NCI-H1417 treated with DMSO at 0.1 percent for 48 hours (cell line): ENCODE measurements at places on chromosomes 1 and 21.

GRCh38 chr1:25813071-25813733 lies 6.6 kb upstream of the MTFR1L start:
- no peak for DNase-seq

- DNase-seq, result no peak
These were observed 5.3 kb upstream of the KIF17 start for GRCh38 chr1:20723159-20723536.

- no peak for DNase-seq
These were observed 5.9 kb upstream of the SERINC2 start for GRCh38 chr1:31407029-31407626.

DNA sequence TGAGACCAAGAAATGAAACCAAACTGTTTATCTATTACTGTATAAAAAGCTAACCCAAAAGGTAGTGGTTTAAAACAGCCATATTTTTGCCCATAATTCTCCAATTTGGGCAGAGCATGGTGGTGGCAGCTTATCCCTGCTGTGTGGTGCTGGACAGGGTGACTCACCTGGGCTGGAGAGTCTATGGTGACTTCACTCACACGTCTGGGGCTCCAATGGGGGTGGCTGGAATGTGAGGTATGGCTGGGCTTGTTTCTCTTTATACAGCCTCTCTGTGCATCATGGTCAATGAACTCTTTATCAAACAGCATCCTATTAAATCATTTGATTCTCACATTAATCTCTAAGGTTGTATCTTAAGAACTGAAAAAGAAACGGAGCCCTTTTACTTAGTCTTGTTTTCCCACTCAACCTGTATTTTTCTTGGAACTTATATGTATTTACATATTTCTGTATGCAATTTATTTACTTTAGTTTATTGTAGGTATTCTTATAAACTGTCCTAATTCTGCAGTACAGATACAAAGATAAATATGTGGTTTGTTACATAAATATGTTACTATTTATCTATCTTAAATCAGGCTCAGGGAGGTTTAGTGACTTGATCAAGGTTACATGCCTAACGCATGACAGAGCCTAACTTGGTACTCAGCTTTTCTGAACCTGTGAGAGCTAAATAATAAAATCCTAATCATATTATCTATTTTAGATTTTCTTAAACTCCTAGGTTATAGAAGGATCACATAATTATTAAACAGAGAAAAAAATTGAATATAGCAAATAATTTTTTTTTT lies 37.5 kb upstream of the WLS start:
- DNase-seq, result no peak

DNA sequence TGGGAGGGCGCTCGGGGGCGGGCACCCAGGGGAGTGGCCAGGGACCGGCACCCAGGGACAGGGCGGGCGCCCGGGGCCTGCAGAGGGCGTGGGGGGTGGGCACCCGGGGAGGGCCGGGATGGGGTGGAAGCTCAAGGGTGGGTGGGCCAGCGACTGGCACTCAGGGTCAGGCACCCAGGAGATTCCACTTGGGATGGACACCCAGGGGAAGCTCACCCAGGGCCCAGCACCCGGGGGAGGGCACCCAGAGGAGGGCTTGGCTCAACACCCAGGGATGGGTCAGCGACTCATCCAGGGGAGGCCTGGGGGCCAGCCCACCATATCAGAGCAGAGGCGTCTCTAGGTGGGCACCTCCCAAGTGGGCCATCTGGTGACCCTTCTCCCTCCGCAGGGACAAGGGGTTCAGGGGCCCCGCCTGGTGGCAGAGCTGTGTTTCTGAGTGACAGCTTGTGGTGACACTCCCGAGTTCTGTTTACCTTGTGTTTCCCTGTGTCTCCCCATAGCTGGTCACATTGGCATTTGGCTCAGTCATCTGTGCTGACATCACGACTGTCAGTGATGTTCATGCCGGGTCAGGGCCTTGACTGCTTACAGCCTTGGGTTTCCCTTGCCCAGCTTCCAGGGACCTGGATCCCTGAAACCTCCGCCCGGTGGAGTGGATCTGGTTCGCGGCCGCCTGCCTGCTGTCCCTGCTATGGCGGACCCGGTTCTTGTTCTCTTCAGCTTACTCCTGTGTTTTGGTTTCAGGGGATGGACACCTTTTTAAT lies 749 bp downstream of the IBA57 start:
- DNase-seq, result no peak

DNA sequence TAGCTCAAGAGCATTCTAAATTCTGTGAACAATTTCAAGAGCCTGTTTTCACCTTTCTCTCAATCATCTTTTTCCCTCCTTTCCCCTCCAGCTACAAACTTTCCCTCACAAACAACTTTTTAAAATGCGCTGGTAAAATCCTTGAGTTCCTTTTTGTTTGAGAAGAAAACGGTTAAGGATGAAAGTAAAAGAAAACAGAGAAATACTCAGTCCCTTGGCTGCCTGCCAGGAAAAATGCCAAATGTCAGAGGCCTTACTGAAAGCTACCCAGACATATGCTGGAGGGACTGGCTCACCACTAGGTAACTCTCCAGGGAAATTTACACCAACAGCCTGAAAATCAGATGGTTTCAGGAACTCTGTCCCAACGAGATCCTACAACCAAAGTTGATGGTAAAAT lies 11.0 kb upstream of the SERBP1 start:
- no peak for DNase-seq

GRCh38 chr1:242467556-242468145 lies 56.8 kb downstream of the PLD5 start:
- no peak for DNase-seq

DNA sequence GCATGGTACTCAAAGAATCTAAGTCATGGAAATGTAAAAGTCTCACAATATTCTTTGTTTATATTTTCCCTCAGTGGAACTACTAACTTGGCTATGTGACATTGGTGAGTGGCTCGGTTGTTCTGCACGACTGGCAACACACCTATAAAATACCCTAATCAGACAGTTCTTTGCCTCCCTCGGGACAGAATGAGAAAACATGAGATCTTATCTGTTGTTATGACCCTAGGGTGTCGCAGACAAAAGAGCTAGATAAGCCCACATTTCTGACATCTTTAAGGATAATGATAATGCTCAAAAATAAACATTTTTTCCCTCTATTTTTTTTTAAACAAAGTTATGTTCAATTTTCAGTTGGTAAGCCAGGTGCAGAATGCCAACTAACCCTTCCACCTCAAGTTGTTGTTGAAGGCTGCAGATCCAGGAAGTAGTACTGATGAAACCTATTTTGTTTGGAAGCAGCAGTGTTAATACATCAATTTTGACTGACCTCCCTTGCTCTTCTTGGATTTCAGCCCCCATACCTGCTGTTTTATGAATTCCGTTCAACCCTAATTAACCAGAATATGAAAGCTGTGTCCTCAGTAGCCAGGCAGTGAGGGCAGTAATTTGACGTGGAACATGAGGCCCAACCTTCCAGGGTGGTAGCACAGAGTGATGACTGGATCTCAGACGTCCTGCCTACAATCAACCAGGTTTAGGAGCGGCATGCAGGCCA lies 108.7 kb upstream of the DUSP10 start:
- DNase-seq, result no peak

DNA sequence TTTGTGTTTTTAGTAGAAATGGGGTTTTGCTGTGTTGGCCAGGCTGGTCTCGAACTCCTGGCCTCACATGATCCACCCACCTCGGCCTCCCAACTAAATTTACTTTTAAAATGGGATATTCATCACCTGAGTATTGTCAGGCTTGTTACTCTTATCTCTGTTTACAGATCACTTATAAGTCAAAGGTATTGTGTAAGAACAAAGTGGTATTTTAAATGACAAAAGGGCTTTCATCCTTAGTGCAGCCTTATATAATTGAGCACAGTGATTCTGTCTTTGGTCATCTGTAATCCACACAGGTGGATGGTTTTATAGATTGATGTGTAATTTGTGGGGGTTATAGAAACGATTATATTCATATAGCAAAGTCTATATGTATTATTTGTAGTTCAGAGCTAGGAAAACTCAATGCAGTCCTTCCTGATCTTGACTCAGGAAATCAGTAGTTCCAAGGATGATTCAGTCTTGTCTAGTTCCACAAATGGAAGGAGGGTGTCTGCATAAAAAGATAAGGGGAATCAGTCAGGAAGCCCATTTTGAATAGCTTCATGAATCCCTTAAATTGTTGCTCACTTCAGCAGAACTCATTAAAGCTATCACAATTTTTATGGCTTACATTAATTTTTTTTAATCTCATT lies 34.6 kb downstream of the STXBP3 start:
- DNase-seq, result peak; percentile 2

DNA sequence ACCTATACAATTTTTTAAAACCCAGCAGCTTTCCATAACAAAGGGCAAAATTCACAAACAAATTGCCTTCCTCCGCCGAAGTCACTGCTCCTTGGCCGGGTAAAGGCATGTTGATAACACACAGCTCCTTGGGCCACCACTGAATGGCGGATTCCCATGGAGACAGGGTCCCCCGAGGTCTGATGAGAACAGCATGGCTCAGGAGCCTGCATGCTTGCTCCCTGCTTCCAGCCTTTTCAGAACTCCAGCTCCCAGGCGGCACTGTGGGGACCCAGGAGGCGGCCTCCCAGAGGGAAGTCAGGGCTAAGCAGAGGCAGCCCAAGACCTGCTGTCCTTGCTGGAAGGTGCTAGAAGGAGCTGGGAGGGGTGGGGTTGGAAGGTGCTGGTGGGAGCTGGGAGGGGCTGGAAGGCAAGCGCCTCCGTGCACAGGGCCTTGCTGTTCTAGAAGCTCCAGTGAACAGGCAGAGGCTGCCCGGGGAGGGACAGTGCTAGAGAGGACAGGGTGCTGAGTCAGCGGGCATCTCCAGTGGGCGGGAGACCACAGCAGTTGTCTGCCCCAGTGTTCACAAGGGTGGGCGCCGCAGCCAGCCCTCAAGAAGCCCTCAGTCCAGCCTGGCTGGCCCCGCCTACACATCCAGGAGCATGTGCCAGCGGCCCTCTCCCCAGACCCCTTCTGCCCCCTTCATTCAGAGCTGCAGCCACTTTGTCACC lies 35.1 kb downstream of the PRDM16 start:
- DNase-seq, result no peak

GRCh38 chr1:160978510-160978927 lies 23.9 kb upstream of the ITLN2 start:
- no peak for DNase-seq

- DNase-seq, result no peak
These were observed 95.4 kb downstream of the AHCTF1 start for GRCh38 chr1:246836209-246836966.

GRCh38 chr1:39895731-39896480 lies 5.8 kb downstream of the MYCL start:
- DNase-seq, result no peak

GRCh38 chr1:87329526-87330056 lies 911 bp downstream of the LMO4 start:
- no peak for DNase-seq

DNA sequence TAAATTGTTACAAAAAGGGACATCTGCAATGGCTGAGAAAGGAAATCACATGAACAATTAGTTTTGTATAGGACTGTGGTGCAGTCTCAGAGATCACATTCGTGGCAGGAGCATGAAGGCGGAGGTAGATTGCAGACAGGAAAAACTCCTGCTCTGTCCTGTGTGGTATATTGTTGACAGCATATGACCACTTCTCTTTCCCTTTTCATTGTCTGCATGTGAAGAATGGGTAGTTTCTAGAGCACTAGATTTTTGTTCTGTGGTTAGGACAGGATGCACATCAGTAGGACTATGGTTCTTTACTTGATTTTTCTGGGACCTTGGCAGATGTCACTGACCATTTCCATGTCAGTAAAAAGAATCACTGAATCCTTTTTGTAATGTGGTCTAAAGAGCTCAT lies 625.9 kb upstream of the PKN2 start:
- DNase-seq, result no peak

DNA sequence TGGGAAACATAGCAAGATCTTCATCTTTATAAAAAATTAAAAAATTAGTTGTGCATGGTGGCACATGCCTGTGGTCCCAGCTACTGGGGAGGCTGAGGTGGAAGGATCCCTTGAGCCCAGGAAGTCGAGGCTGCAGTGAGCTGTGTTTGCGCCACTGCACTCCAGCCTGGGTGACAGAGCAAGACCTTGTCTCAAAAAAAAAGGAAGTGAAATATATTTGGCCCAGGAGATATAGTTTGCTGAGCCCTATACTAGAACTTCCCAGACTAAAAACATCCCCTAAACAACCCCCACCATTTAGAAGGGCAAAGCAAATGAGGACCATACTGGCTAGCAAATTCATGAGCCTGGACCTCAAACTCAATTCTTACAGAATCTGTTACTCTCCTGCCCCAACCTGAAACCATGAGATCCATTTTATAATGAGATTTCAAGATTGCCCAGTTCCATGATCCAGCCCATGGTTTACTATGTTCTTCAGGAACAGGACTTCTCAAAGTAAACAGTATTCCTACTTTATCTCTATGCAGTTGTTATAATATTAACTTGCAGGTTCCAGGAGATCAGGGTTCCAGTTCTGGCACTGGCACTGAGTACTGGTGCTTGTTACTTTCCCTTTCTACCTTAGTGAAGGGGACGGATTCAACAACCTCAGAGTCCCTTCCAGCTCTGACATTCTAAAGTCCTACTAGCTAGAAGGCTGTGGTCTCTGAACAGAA lies 48.9 kb upstream of the TADA1 start:
- DNase-seq, result no peak

GRCh38 chr21:29157080-29157479 lies 26.6 kb downstream of the MAP3K7CL start:
- no peak for DNase-seq

- DNase-seq, result no peak
These were observed 261.4 kb upstream of the USP25 start for GRCh38 chr21:15468368-15468767.

GRCh38 chr1:162772571-162773154 lies 17.8 kb upstream of the HSD17B7 start:
- no peak for DNase-seq

- DNase-seq, result no peak
These were observed 49.9 kb downstream of the TOMM20 start for GRCh38 chr1:235078480-235079381.

DNA sequence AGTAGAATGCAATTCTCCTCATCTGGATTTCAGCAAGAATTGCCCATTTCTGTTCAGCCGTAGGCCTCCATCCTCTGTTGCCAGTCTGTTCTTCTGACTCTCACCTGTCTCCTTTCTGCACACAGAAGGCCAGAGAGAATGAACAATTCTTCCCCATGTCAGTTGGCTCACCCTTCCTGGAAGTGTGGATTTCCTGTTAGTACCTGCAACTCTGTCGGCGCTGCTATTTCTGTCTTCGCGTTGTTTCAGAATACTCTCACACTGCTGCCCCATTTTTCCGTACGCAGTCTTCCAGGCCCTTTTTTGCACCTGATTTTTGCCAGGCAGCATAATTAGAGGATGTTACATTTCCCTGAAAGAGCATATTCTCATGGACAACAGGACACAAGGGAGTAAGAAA lies 200.7 kb downstream of the FGGY start:
- no peak for DNase-seq

DNA sequence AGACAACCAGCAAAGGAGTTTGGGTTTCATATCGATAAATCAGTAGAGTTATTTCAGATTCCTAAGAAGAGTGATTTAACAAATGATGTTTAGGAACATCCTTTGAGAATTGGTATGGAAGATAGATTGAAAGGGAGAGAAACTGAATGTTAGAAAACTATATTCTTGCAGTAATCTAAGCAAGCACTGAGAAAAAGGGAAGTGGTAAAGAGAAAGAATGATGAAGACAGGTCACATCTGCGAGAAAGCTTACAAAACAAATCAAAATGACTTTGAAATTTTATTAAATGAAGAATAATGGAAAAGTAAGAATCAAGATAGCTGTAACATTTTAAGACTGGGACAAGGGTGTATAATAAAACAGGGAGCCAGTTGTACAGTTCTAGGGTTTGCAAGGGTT lies 177.0 kb downstream of the HS2ST1 start:
- DNase-seq, result no peak

- DNase-seq, result no peak
These were observed 63.2 kb downstream of the GNG4 start for GRCh38 chr1:235586413-235586812.
